Putamen (tissue), 1 donor: ENCODE measurements at places on chromosomes 6 and 20.

DNA sequence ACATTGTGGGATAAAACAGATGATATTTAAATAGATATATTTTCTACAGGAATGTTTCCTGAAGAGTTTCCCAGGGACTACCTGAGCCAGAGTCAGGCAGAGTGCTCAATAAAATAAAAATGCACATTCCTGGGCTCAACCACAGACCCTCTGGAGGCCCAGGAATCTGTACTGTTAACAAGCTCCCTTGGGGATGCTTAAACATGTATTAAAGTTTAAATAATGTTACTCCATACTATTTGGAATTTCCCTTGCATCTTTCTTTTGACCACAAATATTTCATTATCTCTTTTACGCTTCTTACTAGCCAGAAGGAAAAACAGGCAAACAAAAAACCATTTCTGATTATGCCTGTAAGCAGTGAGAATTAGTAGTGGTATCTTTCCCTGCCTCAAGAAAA, 42.3 kb downstream of the GPR63 start:
- no peak for DNase-seq

- no peak for DNase-seq
Measured at GRCh38 chr6:63677282-63677681, 41.7 kb downstream of the PHF3 start.

DNA sequence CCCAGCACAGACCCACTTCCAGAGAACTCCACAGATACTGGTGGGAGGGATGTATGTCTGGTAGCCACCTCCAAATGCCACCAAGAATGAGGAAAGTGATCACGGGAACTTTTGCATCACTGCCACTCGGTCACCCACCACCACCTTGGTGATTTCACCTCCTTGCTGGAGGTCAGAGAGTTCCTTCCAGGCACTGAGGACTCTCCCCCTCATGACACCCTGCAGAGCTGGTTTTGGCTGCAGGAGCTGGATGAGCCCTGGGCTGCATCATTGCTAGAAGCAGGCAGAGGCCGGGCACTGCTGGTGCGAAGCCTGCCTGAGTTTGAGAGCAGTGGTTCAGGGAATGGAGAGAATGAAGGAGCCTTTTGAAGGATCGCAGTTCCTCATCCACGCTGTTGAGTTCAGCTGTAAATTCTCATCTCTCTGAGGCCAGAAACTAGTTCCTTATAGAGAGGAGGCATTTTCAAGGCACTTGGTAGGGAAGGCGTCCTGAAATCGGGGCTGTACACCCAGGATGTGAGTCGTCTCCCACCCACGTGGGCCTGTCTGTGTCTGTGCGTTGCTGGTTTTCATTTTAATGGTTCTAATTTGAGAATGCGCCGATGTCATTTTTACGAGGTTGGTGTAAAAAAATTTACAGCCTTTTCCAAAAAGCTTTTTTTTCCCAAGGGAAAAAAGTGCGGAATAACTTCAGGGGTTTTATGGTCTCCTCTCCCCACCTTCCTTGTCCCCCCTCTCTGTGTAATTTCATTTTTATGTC, 25.0 kb downstream of the FOXP4 start:
- DNase-seq, result no peak

DNA sequence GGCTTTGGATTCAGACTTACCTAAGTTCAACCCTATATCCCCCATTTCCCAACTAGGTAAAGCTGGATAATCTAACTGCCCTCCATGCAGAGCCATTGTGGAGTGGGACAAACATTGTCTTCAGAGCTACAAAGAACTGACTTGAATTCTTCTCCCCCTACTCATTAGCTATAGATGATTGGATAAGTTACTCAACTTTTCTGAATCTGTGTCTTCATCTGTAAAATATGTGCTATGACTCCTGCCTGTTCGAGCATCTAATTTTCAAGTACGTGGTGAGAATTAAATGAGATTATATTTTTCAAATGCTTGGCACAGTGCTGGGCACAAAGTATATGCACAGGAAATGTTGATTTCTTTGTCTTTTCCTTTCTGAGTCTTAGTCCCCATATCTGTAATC, 240.3 kb upstream of the TCF21 start:
- no peak for DNase-seq

DNA sequence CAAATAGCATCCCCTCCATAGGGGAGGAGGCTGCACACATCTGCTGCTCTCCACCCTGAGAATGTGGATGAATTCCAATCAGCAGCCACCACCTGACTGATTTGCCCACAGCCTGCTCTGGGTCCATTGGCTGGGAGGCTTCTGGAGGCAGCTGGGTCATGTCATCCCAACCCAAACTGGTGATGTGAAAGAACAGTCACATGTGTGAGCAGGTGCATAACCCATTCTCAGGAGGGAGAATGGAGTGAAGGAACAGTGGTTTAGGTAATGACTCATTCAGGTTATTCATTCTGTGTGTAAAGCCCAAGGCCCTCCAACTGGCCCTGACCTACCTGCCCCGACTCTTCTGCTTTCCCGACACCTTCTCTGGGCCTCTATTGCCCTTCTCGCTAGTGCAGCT, 90.9 kb upstream of the GCM1 start:
- no peak for DNase-seq

GRCh38 chr6:33632558-33633039, 11.5 kb downstream of the ITPR3 start:
- no peak for DNase-seq

- no peak for DNase-seq
Measured at GRCh38 chr20:1880529-1881239, 14.5 kb upstream of the SIRPA start.

- DNase-seq, result no peak
Measured at GRCh38 chr6:7238900-7239589, 74.0 kb downstream of the SSR1 start.

DNA sequence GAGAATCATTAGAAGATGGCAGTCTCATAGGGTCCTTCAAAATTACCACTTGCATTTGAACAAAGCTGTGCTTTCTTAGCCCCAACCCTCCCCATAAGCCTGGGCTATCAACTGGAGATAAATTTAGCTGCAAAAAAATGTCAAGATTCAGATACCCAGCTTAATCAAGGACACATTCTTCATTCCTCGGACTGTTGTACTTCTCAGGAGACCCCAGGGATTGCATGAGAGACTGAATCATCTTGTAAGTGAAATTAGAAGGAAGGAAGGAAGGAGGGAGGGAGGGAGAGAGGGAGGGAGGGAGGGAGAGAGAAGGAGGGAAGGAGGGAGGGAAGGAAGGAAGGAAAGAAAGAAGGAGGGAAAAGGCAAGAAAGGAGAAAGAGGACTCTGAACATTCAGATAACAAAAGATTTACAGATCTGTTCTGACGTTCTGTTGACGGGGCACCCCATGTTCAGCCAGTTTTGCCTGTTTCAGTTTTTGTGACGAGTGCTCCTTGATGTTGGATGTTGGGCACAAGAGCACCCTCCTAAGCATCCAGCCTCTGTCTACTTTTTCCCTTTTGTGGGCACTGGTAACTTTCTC, 498.7 kb downstream of the PREX1 start:
- no peak for DNase-seq

- no peak for DNase-seq
Measured at GRCh38 chr20:20815711-20816455, 103.4 kb upstream of the RALGAPA2 start.
